Stimulated activated CD4-positive, alpha-beta T cell treated with anti-CD3 and anti-CD28 coated beads, Interleukin-15, amount 100 ng/mL, for 1 hour (primary cell): ENCODE measurements at places on chromosomes 12 and 14.

DNA sequence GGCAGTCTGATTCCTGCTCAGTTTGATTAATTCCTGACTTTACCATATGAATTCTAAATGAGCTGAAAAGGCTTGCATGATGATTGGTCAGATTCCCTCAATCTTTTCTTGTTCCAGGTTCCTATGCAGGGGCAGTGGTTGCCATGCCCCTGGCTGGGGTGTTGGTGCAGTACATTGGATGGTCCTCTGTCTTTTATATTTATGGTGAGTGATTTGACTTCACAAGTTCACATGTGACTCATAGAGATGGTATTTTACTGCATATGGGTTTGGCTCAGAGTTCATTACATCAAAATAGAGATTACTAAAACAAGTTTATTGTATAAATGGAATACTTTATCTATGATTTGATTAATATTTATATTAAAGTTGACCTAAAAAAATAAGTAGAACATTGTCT lies 44.8 kb downstream of the SLC17A8 start:
- no peak for DNase-seq

GRCh38 chr12:27769142-27769673 lies 10.8 kb upstream of the KLHL42 start:
- DNase-seq, result no peak

DNA sequence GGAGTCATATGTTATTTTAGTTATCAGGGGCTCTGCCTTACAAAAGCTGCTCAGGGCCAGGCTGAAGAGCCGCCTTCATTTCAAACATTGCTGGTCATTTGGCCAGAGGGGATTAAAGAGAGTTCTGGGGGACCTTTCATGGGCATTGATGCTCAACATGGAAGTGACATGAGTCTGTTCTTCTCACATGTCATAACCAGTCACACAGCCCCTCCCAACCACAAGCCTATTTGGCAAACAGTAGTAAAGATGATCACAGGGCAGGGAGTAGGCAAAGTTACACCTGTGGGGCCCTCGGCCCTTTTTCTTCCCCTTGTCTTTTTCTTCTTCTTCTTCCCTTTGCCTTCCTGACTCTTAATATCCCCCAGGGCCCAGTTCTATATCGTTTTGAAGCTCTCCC lies 33.3 kb downstream of the CFAP54 start:
- DNase-seq, result no peak

DNA sequence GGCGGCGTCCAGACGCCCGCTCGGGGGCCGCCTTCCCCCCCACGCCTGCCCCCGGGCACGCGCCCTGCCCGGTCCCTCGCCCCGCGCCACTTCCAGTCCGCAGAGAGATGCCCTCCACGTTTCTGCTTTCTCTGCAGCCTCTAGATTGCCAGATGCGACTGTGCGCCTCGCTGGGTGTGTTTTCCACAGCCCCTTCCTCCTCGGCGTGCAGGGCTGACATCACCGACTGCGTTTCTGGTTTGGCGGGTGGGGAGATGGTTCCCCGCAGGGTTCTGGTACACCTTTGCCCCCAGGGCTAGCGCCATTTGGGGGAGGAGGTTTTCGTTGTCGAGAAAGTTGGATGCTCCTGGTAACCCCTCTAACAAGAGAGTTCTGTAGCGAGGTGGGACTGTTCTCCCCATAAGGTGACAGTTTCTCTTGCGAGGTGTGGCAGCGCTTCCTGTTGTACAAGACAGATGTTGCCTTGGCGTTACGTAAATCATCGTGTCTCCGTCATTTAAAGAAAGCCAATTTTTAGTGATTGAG lies 1.5 kb downstream of the CALM1 start:
- DNase-seq, result peak; percentile 34

- no peak for DNase-seq
Observed at GRCh38 chr14:37413050-37413449, 182.0 kb downstream of the FOXA1 start.

- no peak for DNase-seq
Observed at GRCh38 chr12:71652656-71653055, 11.0 kb downstream of the ZFC3H1 start.

GRCh38 chr12:94262228-94263010 lies 114.0 kb downstream of the PLXNC1 start:
- DNase-seq, result peak; percentile 41

GRCh38 chr12:109291521-109292341 lies 17.4 kb downstream of the FOXN4 start:
- DNase-seq, result no peak

GRCh38 chr14:50610465-50610864 lies 50.5 kb downstream of the ATL1 start:
- no peak for DNase-seq

- DNase-seq, result no peak
Observed at GRCh38 chr12:65279369-65280112, 1.1 kb downstream of the MSRB3 start.

- DNase-seq, result no peak
Observed at GRCh38 chr14:64394977-64395633, 7.0 kb downstream of the MTHFD1 start.
